ENCODE measurements at places on chromosomes 4 and X.

- no peak for DNase-seq
Observed at GRCh38 chrX:24643116-24643515, 4.0 kb downstream of the PCYT1B start.

DNA sequence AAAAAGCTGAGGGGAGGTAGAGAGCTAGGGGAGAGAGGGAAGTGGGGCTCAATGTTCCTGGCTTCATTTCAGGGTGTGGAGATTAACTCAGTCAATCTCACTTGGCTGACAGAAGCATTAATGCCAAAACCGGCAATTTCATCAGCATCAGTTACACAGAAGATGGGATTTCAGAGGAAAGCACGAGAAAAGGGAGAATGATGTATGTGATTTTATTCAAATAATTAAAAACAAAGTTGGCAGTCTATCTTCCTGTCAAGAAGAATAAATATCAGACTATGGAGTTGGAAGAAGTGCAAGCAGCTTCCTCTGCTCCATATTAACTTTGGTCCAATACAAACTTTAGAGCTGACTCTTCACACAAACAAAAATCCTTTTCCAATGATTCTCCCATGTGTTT, 29.6 kb upstream of the HCCS start:
- no peak for DNase-seq

DNA sequence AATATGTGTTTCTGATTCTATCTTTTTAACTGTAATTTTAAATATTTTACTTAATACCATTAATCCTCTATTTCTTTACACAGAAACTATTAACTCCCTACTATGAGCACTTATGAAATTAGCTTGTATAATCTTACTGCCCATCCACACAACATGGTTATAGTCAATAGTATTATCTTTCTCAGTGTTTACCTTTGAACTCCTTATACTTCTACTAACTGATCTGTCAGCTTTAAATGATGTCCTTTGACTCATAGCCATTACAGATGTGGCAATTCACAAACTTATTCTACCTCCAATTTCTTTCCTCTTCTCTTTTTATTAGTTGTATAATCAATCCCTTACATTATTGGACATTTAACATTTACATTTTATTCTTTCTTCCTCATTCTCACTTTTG, 5.5 kb downstream of the SEC31A start:
- DNase-seq = no peak

DNA sequence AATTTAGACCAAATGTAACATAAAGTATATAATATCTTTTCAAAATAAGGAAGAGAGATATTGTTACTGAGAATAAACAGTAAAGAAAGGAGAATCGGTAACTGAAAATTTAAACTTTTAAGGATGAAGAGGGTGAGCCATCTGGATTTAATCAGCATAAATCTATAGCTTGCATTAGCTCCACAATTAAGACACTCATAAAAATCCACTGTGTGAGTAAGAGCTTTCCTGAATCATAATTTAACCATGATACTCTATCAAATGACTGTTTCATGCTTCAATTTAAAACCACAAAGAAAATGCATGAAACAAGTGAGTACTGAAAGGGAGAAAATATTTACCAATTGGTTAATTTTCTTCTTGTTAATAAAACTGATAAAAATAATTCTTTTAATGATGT, 951.5 kb upstream of the SLIT2 start:
- DNase-seq = no peak

DNA sequence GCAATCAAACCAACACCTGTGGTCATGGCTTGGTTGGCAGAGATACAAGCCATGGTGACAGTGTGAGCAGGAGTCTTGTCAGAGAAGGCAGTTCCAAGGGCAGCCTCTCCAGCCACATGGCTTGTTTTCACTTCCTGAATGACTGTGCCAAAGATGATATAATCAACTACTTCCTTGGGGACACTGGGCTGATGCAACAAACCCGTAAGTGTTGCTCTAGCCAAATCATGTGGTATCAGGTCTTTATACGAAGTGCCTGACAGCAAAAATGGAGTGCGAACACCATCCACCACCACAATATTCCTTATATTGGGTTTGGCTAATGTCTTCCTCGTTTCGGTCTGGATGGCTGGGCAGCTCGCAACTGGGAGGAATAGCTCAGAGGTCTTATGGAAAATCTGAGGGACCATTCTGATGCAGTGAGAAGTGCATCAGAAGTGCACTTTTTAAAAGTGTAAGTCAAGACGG, 922.0 kb downstream of the NLGN4X start:
- DNase-seq = no peak

GRCh38 chrX:50497114-50497513, 26.5 kb upstream of the DGKK start:
- no peak for DNase-seq

- DNase-seq = no peak
Observed at GRCh38 chrX:103849558-103849957, 17.5 kb upstream of the RAB9B start.

GRCh38 chr4:6701371-6701770, 7.7 kb downstream of the S100P start:
- no peak for DNase-seq

- DNase-seq = no peak
Observed at GRCh38 chr4:88446124-88446523, 10.8 kb upstream of the HERC5 start.

GRCh38 chrX:153765138-153766079, 1.4 kb downstream of the PLXNB3 start:
- no peak for DNase-seq

DNA sequence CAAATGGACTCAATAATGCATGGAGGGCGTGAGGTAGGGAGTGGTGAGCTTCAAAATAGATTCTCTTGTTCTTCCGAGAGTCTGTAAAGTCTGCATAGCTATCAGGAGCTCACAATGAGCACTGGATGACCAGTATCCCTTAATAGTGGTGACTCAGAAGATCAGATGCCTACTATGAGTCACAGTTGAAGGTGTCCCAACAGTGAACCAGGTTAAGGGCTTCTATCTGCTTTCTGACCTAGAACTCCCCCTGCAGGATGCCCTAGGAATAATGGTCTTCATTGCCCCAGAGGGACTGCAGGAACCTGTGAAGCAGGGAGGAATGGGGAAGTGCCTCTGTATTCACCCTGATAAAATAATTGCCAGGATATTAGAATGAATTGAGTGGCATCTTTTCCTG, 22.1 kb downstream of the DGKK start:
- no peak for DNase-seq

DNA sequence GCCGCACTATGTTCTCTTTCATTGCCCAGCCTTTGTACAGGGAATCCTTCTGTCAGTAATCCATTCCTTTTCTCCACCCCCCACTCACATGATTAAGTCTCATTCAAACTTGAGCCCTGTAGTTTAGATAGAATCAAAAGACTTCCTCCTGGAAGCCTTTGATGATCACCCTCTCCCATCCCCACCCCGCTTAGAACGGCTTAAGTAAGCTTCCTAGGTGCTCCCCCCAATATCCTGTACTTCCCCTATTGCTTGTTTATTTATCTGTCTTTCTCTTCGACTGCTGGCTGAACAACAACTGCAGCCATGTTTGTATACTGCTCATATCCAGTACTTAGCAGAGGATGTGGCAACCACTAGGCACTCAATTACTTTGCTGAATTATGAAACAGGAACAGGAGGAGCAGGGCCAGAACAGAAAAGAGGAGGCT, 38.5 kb upstream of the GPC3 start:
- DNase-seq = no peak

GRCh38 chr4:47741200-47741599, 96.7 kb downstream of the CORIN start:
- no peak for DNase-seq

DNA sequence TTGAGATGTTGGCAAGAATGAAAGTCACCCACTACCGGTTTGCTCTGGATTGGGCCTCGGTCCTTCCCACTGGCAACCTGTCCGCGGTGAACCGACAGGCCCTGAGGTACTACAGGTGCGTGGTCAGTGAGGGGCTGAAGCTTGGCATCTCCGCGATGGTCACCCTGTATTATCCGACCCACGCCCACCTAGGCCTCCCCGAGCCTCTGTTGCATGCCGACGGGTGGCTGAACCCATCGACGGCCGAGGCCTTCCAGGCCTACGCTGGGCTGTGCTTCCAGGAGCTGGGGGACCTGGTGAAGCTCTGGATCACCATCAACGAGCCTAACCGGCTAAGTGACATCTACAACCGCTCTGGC, 12.3 kb downstream of the RPL9 start:
- DNase-seq = no peak

DNA sequence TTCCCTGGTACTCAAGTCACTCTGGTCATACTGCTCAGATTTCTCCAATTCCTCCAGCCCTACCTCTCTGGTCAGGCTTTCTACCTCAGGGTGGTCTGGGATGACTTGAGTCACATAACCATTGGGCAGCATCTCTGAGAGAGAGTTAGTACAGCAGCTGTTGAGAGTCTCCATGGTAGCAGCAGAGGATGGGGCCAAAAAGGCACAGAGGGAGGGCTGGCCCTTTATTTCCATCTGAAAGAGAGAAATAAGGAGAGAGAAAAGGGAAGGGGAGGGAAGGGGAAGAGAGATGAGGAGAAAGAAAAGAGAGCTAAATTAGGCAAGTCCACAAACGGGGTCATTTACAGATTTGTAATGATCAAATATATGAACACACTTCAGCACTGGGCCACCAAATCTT, 149.1 kb upstream of the ARHGEF9 start:
- no peak for DNase-seq

DNA sequence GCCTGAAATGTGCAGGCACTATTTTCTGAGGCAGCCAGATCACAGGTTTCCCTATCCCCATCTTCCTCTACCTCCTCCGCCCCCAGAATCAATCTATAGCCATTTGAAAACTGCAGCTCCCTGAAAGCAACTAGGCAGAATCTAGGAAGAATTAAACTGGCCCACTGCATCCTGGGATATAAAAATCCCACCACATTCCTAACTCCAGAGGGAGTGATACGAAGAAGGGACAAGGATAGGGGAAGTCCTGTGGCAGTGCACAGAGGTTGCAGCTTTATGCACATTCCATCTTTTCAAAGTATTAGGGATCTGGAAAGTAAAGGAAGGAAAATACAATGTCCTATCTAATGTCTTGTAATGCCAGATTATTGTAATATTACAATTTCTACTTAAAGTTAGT, 18.3 kb upstream of the HERC3 start:
- no peak for DNase-seq

DNA sequence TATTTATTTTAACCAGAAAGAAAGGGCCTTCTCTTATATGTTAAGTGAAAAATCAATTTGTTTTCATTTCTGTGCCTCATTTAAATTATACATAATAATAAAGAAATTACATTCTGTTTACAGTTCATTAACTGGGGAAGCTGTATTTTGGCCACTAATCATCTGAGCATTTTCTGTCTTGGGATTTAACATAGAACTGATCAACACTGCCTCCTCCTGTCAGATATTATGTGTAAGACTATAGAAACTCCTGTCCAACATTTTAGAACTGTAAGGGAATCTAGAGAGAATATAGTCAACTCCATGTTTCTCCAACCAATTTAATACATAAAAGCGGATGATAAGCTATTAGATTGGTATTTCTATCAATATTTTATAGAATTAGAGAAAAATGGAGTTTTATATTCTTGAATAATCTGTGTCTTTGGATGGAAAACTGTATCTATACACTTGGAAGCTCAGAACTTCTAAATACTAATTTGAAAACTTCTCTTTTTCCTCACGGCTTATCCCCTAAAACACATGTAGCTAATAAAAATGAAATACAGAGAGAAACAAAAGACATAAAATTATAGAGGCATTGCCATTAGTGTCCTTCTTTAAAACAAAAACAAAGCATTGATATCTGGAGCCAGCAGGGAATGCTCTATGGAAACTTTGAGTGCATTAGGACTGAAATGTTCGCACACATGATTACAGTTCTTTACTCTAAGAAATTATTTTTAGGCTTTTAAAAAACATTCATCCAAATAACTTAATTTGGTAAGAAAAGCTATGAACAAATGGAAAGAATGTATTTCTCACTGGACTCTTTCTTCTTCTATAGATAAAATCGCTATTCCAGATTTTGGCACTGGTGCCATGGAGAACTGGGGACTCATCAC, 33.1 kb downstream of the ENPEP start:
- no peak for DNase-seq

- DNase-seq = no peak
Observed at GRCh38 chrX:40607381-40607780, 15.8 kb upstream of the MPC1L start.

DNA sequence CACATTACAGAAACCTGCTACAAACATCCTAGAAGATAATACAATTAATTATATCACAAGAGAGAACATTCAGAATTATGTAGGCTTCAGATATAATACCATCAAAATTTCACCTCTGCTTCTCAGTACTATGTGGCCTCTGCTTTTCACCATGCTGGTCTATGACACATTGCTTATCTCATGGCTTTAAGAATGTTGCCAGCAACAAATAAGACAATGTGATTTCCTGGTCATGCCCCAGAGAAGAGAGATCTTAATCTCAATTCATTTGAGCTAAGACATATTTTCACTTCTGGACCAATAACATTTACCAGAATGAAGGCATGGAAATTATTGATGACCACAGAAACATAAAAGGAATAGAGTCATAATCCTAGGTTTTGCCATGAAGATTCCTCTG, 1233.4 kb upstream of the ADGRL3 start:
- no peak for DNase-seq

- DNase-seq = no peak
Observed at GRCh38 chrX:77070202-77070918, 376.8 kb upstream of the FGF16 start.

- DNase-seq = no peak
Observed at GRCh38 chrX:48816014-48816810, 10.1 kb upstream of the ERAS start.

All from CD4-positive, alpha-beta T cell treated with Interferon gamma for 1 hour (primary cell).